Stimulated activated CD8-positive, alpha-beta memory T cell treated with anti-CD3 and anti-CD28 coated beads, Interleukin-7, amount 100 ng/mL, for 24 hours (primary cell): ENCODE measurements at places on chromosomes 3 and 15.

DNA sequence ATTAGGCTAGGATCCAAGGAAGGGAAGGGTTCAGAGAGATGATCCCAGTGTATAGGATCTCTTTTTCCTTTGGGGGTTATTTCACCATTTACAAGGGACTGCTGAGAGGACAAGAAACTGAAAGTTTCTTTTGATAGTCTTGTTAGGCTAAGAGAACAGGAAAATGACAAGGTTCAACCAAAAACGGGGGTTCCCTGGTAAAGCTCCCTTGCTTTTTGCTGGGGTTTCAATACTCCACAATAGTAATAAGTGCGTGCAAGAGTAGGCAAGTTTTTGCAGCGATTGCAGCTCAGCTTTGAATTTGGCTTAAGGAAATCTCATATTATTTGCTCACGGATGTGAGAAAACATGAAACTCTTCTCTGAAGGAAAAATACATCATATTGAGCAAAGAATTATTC, 18.8 kb upstream of the SUSD5 start:
- DNase-seq, result no peak

GRCh38 chr3:12993517-12994356, 79.5 kb downstream of the IQSEC1 start:
- no peak for DNase-seq

DNA sequence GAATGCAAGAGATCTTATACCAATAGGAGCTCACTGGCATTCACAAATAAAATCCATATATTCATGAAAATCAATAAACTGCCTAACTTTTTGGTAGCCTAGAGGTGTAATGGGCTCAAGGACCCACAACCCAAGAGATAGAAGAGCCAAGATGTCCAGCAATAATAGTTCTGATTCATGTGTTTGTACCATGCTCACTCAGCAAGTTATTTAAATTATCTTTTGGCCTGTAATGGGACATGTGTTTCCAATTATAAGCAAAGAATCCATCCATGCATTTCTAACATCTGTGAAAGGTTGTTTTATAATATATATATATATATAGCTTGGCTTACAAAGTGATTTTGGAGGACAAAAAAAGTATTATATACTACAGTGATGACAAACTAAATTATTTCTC, 29.7 kb upstream of the SHC4 start:
- no peak for DNase-seq

DNA sequence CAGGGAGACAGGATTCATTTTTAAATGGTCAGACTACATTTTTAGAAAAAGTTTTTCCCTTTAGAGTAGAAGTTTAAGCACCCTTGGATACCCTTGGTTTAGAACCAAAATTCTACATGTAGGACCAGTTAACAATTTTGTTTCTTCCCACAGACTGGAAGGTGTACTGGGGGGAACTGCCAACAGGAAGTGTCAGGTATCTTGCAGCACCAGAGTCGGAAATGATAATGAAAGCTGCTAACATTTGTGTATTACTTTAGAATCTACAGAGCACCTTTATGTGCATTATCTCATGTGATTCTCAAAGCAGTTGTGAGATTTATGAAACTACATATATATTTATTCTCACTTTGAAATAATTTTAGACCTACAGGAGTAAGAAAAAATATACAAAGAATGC, 21.5 kb downstream of the SPRED1 start:
- DNase-seq, result no peak

- no peak for DNase-seq
Measured at GRCh38 chr3:188342991-188343732, 189.2 kb downstream of the LPP start.
